NAMALWA (cell line): ENCODE measurements at places on chromosomes 5 and 9.

DNA sequence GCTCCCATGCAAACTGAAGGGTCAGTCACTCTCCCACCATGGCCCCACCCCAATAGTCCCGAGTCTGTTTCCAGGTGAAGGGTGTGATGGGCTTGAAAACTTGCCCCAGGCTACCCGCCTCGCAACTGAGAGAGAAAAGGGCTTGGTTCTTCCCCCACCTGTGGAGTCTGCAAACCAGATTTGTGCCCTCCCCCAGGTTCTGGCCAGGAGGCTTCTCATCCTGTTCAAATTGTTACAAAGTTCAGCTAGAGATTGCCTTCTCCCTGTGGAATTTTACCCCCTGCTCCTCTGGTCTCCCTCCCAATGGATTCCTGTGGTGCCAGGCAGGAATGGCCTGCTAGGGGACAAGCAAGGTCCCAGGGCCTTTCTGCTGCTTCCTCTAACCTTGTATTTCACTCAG is 93.1 kb upstream of the ACO1 start:
- no peak for DNase-seq

DNA sequence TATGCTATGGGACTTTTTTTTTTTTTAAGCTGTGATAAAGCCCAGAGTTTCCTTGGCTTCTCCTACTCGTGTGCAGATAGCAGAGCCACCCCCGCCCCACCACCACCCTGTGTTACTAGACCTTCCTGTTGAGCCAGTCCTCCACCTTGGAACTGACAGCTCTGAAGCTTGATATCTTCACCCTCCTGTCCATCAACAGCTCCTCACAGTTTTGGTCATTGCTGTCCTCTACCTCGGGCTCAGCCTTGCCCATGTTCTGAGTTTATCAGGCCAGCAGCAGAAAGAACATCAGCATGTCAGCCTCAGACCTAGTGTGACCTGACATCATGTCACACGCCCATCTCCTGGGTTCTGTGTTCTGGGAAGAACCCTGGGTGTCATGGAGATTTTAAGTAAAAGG is 167.1 kb upstream of the RAI14 start:
- DNase-seq = no peak

- DNase-seq = no peak
Observed at GRCh38 chr5:158434749-158435148, 575.8 kb upstream of the CLINT1 start.

- DNase-seq = no peak
Observed at GRCh38 chr5:66897356-66897755, 299.2 kb downstream of the CD180 start.

- DNase-seq = no peak
Observed at GRCh38 chr9:17521100-17521855, 57.6 kb upstream of the SH3GL2 start.

- no peak for DNase-seq
Observed at GRCh38 chr9:127809540-127810377, 7.1 kb downstream of the FPGS start.

DNA sequence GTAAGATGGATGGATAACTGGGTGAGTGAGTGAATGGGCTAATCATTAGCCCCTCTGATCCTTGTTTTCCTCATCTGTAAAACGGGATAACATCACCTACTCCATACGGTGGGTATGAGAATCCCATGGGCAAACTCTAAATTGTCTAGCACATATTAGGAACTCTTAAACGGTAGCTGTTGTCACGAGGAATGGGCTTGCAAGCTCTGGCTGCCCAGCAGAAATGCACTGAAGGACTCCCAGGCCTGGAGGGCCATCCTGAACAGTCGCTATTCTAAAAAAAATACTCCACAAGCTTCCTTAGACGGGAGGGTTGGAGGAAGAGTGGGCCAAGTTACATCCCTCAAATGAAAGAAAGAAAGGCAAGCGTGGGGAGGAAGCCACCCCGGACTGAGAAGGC is 711 bp upstream of the POU4F3 start:
- no peak for DNase-seq

- DNase-seq = peak; percentile 11
Observed at GRCh38 chr5:128494516-128494915, 43.5 kb downstream of the FBN2 start.

GRCh38 chr5:32326216-32326772 is 13.6 kb upstream of the MTMR12 start:
- DNase-seq = no peak

DNA sequence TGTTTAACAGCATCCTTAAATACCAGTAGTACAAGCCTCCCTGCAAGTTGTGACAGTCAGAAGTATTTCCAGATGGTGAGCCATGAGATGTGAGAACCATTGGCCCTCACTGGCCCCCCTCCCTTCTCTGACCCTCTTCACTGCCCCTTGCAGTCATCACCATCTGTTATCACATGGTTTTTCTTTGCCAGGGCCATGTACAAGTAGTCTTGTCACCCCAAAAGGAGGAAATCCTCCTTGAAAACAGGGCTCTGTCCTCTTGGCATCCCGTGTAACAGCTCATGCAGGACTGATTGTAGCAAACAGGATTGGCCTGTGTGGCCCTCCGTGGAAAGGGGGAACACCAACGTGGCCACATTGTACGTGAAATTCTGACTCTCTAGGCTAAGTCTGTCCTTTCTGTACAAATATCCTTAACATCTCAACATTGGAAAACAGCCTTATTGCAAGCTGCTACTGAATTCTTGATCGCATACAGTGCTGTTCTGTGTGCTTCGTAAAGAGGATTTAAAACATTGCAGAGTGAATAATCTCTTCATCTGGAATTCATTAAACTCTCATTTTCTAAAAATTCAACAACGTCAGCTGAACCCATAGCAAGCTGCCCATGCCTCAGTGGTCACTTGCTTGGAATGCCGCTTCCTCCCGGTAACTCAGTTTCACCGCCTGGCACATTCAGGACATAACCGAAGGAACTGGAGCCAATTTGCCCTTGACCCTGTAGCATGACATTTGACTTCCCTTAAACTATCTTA is 171.7 kb downstream of the ATPSCKMT start:
- no peak for DNase-seq

- DNase-seq = no peak
Observed at GRCh38 chr5:19880859-19881436, 107.1 kb downstream of the CDH18 start.

DNA sequence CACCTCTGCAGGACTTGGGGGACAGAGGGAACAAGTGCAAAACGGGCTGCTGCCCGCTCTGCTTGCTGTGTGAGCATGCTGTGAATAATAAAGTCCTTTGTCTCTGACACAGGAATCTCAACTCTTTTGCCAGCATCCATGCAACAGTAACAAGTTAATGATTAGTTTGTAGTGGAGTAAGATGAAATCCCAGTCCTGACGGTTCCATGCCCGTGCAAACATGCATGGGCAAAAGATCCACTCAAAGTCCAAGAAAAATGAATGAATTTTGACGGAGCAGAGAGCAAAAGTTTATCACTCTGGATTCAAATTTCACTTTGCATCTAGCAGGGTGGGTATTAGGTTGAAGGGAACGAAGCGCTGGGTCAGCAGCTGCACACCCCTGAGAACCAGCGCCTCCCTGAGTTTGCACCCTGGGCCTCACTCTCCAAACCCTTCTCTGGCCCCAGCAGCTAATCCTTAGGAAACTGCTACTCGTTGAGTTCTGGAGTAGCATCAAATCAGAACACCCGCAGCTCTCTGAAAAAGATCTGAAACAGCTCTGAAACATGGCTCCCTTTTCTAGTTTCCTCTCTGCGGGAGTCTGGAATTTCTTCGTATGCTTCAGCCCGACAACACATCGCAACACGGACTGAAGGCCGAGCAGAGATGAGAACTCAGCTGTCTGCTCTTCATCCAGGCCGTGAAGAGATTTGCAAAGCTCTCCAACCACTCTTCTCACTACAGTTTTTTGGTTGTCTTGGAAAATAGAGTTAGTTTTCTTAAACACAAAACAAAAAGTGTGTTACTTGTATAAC is 45.6 kb upstream of the RUFY1 start:
- no peak for DNase-seq

DNA sequence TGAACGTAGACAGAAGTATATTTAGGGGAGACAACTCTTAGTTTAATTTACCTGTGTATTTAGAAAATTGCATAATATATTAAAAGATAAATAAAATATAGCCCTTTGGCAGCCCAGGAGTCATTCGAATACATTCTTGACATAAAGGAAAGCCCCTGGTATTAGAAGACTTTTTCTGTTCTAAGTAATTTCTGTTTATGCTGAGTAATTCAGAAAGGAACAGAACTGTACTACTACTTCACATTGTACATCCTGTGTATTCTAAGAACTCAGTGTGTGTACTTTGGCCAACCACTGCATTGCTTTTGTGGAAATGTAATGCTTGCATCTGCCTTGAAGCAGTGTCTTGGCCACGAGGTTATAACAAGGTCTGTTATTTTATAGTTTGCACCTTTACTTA is 136.4 kb downstream of the KDM4C start:
- no peak for DNase-seq

DNA sequence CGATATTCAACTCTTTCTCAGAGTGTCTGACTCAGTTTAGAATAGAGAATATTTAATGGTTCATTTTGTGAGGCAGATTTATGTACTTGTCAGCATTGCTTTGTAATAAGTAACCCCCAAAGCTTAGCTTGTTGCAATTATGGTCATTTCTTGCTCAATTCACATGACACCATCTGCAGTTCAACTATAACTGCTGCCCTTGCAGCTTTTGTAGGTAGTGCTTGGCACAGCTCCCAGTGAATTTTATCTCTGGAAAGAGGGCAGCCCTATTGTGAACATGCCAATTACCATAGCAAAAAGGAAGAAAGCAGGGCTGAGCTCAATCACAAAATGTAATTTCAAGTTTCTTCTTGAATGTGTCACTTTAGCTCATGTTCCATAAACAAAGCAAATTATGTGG is 1587.7 kb upstream of the ACO1 start:
- DNase-seq = no peak

DNA sequence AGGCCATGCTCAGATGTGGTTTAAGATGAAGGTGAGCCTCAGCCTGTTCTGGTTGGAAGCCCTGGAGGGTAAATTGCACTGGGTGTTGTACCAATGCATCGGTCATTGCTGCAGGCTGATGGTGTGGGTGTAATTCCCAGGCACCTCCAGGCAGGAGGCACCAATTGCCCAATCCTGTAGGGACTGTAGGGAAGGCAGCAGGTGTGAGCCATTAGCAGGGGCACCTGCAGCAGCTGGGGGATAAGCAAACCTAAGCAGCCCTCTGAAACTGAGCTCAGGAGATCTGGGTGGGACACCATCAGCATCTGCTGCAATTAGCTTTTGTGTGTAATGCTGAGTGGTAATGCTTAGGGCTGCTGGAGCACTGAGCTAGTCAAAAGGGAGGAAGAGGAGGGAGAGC is 190.1 kb upstream of the TBC1D2 start:
- no peak for DNase-seq

DNA sequence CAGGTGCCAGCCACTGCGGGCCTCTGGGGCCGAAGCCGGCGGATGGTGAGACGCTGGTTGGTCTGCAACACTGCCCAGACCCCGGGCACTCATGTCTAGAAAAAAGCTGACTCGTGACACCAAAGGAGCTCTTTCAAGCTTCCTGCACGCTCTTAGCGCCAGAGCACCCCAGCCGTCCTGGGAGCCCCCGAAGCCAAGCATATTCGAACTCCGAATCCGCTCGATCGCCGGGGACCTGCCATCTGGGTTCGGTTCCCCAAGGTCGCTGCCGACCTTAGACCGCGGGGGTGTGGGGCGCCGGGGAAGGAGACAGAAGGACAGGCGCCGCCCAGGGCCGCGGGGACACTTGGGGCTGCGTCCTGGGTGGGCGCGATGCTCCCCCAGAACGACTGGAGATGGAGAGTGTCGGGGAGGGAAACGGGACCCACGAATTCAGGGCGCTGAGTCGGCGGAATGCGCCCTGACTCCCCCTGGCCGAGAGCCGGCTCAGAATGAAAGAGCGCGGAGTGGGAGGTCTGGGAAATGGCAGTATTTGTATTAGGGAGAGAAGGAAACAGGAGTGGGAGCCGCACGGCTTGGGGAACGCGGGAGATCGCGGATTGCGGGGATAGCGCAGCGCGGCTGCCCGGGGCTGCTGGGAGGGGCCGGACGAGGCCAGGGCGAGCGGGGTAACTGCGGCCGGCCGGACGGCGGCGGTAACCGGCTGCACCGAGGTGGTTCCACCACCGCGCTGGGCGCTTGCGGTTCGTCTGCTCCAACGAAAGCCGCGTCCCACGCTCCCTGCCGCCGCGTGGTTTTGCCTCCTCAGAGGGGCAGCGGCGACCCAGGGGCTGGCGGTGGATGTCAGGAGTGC is 20.1 kb upstream of the MARCHF6 start:
- DNase-seq = no peak

- DNase-seq = no peak
Observed at GRCh38 chr5:117475919-117476318, 901.3 kb upstream of the SEMA6A start.

DNA sequence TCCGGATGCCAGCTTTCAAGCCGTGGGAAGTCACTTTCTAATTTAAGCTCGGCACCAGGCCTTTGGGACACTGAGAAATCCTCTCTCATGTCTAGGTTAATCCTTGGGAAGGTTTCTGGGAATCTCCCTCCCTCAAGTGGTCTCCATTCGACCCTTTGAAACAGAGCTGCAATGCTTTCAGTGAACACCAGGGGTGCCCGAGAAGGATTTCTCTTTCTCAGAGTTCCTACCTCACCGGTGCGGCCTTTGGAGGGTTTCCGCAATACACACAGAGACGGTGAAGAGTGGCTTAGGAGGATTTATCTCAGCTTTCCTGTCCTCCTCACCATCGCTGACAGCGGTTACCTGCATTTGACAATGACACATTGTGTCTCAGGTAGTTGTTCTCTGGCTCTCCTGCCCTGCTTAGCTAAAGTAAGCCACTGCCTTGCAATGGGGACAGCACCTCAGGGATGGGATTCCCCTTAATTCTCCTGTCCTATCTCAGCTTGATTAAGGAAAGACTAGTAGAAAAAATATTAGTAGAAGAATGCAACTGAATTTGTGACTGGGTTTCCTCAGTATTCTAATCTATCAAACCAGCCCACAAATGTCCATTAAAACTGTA is 180.6 kb downstream of the GABRG2 start:
- DNase-seq = peak; percentile 27

DNA sequence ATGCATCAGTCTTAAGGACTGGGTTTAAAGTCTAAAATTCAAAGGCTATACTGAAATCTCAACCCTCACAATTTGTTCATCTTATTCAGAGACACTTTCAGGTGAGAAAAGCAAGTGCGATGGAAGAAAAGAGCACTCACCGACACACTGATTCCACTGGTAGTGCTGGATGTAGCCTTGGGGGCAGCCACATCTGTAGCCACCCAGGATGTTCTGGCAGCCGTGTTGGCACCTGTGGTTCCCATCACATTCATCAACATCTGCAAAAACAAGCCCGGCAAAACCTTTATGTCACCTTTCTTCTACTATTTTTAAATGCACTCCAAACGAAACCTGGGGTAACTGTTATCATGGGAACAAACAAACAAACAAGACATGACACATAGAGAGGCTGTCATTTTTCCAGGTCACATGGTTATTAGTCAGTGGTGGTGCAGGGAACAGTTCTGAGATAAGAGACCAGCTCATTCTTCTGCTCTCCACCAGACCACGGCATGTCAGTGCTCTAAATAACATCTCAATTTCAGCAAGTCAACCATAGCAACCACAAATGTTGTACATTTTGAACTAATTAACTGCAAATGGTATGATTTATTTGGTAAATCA is 188.4 kb downstream of the SLC12A2 start:
- DNase-seq = peak; percentile 17
